ENCODE measurements at places on chromosomes 4 and X. TPM values are rescaled to one million over a fixed set of nuclear protein-coding genes. Genes with fewer than 3 reads are reported as not detected.

Gene IDUA
- 3.2 TPM for polyA plus RNA-seq

Gene TMEM271
- not detected for polyA plus RNA-seq

Gene BBS12
- polyA plus RNA-seq, result 1.1 TPM

Gene EVC
- 2.6 TPM for polyA plus RNA-seq

Gene SPP1
- polyA plus RNA-seq, result 42.9 TPM

Gene MTTP
- polyA plus RNA-seq, result 0.91 TPM

Gene IL2
- not detected for polyA plus RNA-seq

Gene TREX2
- polyA plus RNA-seq, result 0.32 TPM

Gene SCRG1
- 0.08 TPM for polyA plus RNA-seq

Gene MSX1
- polyA plus RNA-seq, result 3.0 TPM

Gene WNK3
- 0.78 TPM for polyA plus RNA-seq

DNA sequence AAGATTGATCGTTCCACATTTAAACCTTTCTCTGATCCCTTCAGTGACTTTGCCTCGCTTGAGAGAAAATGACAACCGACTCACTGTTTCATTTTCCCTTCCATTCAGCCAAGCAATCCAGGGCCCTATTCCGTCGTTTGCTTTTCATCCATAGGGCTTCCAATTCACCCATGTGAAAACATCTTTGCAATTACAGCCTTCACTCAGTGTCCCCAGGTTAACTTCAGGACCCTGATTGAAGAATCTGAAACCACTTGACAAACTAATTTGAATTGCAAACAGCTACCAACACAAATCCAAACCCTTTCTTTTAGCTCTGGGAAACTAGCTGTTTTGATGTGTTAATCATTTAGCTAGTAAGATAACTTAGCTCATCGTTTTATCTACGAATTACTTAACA, 120.2 kb upstream of the FAM9C start:
- no peak for DNase-seq

DNA sequence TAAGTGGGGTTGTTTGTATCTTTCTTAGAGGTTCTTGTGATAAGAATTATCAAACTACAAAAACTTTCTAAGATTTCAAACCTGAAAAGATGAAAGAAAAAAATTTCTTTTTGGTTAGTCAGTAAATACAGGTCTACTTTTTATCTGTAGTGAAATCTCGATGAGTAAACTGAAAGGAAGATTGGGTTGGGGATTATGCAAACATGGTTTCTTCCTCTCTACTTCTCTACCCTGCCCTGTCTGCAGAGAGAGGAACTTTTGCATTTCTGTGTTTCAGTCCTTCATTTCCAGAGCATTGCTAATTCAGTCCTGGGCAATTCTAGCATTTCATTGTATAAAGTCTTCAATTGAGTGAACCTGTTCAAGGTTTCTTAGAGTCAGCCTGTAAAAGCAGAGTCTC, 51.6 kb upstream of the IL2 start:
- no peak for DNase-seq

- DNase-seq, result no peak
These were observed at the start of gene VEGFD for GRCh38 chrX:15384304-15384703. Gene VEGFD (minus strand): TSS chrX:15384413. CDS start chrX:15383946, 467 bp downstream.

- no peak for DNase-seq
These were observed 310.0 kb downstream of the PDHA2 start for GRCh38 chr4:96149894-96150293.

- DNase-seq, result peak; percentile 58
These were observed 4.7 kb downstream of the HS3ST1 start for GRCh38 chr4:11424000-11424399.

- DNase-seq, result no peak
These were observed 47.3 kb upstream of the PPARGC1A start for GRCh38 chr4:23937173-23937572.

- DNase-seq, result no peak
These were observed 59.1 kb upstream of the MAML3 start for GRCh38 chr4:140213116-140213515.

DNA sequence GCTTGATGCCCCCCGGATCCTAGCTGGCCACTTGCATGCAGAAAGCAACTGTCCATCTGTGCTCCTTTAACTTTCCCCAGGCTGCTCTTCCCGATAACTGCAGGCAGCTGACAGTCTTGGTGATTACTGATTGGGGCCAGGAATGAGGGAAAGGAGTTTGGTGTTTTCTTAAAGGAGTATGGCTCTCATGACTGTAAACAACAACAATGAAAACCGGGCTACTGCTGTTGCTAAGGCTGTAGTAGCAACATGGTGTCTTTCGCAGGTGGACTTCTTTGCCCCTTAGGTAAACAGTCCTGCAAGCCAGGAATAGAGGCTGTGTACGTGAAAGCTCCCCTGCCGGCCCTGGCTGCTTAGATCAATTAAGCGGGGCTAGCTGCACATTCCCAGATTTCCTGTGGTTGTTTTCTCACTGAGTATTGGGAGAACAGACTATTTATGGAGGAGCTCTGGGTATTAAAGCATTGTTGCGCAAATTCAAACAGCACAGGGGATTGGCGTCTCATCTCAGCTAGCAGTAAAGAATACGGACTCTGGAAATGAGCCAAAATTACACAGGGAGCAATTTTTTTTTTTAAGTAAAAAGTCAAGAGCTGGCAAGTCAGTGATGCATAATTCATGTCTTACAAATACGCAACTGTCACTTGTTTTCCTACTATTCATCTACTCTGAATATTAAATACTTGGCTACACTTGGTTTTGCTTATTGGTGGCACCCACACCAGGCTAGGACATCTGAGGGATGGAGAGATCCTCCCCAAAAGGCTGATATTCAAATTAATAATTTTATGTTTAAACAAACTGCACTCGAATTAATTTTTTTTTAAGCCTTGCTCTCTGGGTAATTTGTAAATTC, 61.6 kb upstream of the NAP1L5 start:
- no peak for DNase-seq

DNA sequence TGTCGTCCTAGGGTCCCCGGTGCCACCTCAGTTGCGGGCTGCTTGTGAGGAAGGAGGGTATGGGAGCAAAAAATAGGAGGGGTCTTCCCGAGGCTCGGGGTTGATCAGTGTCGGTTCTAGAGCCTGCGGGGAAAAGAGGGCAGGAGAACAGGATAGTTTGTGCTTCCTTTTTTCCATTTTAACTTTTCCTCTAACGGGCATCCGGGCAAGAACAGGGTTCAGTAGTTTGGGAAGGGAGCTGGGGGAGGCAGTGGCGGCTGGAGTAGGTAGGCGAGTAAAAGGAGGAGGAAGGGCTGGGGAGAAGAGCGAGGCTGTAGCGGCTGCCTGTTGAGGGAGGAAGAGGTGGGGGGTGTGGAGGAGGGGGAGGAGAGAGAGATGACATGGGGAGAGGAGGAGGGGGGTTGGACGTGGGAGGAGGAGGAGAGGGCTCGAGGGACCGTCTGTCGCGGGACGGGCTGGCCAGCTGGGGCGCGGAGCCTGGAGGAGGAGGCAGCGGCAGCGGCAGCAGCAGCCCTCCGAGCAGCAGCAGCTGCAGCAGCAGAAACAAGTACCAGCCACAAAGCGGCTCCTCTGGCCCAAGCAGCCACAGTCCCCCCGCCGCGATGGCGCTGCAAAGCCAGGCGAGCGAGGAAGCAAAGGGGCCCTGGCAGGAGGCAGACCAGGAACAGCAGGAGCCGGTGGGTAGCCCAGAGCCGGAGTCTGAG, at the start of gene SLC16A2:
Gene SLC16A2, plus strand, starts transcription at position 458 of the 704 bp plus-strand sequence. Its CDS starts 145 bp downstream, at position 603.
- DNase-seq, result peak; percentile 81

DNA sequence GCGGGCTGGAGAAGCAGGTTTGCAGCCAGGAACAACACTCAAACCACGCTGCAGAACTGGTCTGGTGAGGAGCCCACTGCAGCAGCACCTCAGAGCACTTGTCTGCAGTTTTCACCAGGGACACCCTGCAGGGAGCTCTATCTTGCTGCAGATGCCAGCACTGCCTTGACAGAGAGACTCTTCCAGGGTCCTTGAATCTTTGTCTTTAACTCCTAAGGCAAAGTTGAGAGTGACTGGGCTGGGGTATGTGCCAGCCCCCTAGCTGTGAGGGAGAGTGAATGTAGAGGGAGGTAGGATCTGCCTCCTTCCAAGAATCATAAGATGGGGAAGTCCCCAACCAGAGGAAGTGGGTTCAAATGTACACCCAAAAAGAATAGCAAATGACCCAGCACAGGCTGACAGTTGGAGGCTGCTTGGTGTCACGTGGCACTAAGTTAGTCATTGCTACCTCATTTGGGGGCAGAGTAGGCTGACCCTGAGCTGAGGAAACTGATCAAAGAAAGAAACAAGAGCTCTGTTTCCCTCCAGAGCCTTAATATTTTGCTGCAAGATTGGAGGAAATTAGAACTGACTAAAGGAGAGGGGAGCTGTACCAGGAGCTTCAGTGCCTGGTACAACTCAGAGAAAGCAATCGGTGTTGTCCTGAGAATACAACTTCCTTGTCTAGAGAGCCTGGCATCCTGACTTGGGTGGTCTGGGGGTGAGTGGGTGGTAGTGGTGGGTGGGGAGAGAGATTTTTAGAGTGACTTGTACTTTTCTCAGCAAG, 28.2 kb upstream of the HUWE1 start:
- DNase-seq, result no peak

- no peak for DNase-seq
These were observed 171.2 kb upstream of the PGRMC2 start for GRCh38 chr4:128458816-128459215.

DNA sequence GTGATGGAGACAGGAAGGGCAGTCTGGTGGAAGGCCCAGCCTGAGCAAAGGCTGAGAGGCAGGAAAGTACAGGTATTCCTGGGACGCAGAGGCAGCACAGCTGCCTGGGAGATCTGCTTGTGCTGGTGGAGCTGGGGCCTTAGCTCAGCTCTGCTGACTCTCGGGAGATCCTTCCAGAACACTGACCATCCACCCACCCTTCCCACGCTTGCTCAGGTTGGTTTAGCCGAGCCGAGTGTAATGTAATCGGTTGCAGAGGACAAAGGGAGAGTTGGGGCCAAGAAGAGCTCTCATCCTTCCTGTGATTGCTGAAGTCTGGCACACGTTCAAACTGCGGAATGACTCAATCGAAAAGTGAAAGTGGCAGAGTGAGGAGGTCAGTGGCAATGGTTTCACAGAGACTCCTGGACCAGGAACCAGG, 43.1 kb upstream of the GPR78 start:
- peak; percentile 31 for DNase-seq

GRCh38 chr4:6506616-6507140, 34.3 kb upstream of the PPP2R2C start:
- no peak for DNase-seq

DNA sequence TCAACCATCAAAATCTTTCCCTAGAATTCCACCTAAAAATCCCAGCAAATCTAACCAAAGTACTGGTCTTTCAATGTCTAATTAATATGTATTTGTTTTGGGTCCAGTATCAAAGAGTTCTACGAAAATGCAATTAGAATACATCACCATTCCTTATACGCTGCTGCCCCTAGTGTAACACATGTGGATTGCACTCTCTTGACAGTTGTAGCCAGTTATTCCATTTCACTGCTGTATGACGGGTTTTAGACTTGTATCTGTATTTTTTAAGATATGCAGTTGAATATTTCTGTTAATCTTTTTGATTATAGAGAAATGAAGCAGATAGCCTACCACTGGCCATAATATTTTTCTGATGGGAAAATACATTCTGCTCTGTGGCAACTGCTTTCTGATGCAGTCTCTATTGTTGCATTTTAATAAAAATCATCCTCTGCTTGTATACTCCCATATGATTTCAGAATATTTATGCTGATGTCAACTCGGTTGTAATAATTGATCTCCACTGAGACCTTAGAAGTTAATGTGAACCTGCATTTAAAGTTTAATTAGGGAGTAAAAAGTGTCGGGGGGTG, 17.1 kb upstream of the PAGE2B start:
- no peak for DNase-seq

- DNase-seq, result no peak
These were observed 103.2 kb downstream of the VCX2 start for GRCh38 chrX:8067754-8068462.

- no peak for DNase-seq
These were observed 1.1 kb downstream of the MSL3 start for GRCh38 chrX:11759172-11759460.

- DNase-seq, result no peak
These were observed 152.6 kb downstream of the GASK1B start for GRCh38 chr4:158020176-158020575.

GRCh38 chrX:905848-906566, 275.4 kb downstream of the SHOX start:
- no peak for DNase-seq

DNA sequence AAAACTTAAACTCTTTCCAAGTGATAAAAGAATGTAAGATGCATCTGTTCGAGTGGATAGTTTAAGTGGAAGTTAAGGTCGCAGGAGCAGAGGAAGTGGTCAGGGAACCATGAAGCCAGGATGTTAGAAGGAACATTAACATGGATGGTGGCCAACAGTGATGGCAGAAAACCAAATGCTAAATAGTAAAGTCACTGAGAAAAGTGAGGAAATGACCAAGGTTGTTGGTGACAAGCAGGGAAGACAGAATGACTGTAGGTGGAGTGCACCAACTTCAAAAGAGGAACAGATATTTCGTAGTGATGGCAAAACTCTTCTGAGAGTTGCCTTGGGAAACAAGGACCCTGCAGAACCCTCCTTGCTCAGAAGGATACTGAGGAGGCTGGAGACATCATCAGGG, 226.2 kb downstream of the PALLD start:
- DNase-seq, result no peak

GRCh38 chr4:59058543-59058942, 1948.4 kb upstream of the IGFBP7 start:
- DNase-seq, result no peak

DNA sequence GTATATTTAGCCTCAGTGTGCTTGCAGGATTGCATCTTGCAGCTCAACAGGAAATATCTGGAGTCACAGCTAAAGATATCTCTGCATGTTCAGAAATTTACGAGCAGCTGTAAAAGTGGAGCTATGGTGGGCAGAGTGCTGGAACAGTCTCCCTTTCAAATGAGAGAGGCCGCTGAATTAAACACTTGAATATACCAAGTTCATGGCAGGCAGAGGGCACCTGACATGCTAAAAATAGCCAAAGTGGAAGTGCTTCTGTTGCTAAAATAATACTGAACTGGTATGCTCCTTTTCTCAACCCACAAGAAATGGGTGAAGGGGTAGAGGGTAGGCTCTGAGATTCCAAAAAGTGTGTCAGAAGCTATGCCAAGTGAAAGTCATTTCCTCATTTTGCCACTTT, 98.1 kb downstream of the MGST2 start:
- DNase-seq, result peak; percentile 35

- peak; percentile 77 for DNase-seq
These were observed at the start of gene MAMLD1 for GRCh38 chrX:150362599-150363481. Gene MAMLD1 (plus strand): TSS chrX:150363317. CDS start chrX:150445517, 82,200 bp downstream.

DNA sequence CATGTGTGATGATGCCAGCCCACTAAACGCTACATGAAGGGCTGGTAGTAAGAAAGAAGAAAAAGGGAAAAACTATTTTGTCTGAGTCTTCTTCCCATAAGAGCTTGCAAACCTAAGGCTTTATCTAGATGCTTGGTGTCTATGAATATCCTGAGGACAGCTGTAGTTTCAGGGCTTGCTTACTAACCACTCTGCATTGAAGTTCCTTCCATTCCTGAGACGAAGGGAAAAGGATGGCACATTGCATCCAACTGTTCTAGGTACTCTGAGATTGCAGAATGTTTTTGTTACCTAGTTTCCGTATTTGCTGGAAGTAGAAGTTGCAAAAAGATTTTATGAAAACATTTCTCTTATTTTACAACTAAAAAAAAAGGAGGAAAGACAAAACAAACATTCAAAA, 544.6 kb downstream of the IL15 start:
- DNase-seq, result no peak
